Inflammatory macrophage treated with lipopolysaccharide for 4 hours (primary cell): ENCODE measurements at places on chromosomes 1 and 21.

DNA sequence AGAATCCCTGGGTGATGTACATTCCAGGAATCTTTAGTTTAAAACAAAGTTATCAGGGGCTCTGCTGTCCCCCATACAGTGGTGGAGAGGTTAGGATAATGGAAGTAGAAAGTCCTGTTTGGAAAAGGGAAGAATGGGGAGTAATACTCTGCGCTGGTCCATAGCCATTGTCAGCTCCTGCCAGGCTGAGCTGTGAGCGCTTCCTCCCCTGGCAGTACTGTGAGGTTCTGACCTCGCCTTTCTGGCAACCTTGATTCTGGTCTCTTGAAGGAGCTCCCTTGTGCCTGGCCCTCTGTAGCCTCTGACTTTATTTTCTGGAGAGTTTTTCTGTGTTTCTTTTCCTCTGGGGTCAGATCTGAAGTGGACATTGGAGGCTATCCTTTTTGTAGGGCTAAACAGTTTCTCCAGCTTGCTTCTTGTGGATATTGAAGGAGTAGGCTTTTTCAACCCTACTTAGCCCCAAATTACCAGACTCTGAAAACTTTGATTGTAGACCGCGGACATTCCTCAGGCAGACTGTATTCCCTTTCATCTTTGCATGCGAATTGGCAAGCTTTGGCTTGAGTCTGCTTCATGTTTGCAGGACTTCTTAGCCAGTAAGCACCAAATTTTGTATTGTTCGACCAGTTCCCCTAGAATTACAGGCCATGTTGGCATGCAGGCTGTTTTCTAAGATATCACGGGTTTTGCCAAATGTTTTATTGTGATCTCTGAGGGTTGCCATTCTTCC lies 13.8 kb downstream of the UBE4B start:
- DNase-seq: no peak

DNA sequence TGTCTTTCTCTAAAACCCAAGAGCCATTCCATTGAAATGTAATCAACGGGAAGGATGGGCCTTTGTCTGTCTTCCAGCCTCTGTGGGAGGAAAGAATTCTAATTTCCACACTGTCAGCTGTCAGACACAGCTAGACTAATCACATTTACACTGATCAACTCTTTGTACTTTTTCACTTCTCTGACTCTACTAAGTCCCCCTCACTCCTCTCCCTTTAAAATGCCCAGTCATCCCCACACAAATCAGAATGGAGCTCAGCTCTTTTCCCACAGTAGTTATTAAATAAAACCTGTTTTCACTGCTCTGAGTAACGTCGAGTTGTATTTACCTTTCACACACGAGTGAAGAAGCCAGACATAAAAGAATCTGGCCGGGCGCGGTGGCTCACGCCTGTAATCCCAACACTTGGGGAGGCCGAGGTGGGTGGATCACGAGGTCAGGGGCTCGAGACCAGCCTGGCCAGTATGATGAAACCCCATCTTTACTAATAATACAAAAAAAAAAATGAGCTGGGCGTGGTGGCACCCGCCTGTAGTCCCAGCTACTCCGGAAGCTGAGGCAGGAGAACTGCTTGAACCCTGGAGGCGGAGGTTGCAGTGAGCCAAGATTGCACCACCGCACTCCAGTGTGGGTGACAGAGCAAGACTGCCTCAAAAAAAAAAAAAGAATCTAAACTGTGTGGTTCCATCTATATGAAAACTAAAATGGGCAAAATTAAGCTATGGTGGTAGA lies 13.3 kb downstream of the ZBTB8OS start:
- peak; percentile 67 for DNase-seq

- peak; percentile 83 for DNase-seq
Observed at GRCh38 chr1:232589812-232590743, 39.9 kb downstream of the SIPA1L2 start.

- no peak for DNase-seq
Observed at GRCh38 chr1:9826087-9826486, 2.3 kb upstream of the CLSTN1 start.

DNA sequence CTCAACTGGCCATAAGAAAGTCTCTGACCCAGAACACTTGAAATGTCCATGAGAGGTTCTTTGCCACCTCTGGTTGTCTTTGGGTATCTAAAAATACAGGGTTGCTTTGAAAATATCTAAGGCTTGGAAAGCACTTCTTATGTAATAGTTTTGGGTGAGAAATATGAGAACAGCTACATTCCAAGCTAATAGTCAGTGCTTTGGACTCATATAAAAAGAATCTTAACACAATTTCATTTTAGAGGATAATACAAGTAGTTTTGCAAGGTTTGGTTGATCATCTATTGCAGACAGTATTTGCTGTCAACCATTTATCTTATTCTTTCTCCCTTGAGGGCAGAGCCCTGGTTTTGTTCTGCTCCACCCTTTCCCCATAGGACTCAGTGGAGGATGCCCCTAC lies 207.5 kb downstream of the KCNK2 start:
- no peak for DNase-seq

GRCh38 chr1:212792396-212792908 lies 758 bp downstream of the TATDN3 start:
- DNase-seq: no peak

- no peak for DNase-seq
Observed at GRCh38 chr1:215589650-215590435, 22.7 kb downstream of the KCTD3 start.

GRCh38 chr1:152960452-152961044 lies 9.9 kb upstream of the SPRR4 start:
- no peak for DNase-seq

GRCh38 chr1:92831368-92831761 lies 475 bp upstream of the RPL5 start:
- no peak for DNase-seq

DNA sequence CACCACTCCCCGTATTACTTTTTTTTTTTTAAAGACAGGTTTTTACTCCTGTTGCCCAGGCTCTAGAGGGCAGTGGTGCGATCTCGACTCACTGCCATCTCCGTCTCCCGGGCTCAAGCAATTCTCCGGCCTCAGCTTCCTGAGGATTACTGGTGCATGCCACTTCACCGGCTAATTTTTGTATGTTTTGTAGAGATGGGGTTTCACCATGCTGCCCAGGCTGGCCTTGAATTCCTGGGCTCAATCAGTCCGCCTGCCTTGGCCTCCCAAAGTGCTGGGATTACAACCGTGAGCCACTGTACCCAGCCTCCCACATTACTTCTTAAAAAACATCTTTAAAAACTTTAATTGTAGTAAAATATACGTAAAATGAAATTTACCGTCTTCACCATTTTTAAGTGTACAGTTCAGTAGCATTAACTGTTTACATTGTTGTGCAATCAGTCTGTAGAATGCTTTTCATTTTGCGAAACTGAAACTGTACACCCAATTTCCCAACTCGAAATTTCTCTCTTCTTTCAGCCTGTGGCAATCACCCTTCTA lies 77.0 kb downstream of the ZMYM4 start:
- DNase-seq: peak; percentile 89

DNA sequence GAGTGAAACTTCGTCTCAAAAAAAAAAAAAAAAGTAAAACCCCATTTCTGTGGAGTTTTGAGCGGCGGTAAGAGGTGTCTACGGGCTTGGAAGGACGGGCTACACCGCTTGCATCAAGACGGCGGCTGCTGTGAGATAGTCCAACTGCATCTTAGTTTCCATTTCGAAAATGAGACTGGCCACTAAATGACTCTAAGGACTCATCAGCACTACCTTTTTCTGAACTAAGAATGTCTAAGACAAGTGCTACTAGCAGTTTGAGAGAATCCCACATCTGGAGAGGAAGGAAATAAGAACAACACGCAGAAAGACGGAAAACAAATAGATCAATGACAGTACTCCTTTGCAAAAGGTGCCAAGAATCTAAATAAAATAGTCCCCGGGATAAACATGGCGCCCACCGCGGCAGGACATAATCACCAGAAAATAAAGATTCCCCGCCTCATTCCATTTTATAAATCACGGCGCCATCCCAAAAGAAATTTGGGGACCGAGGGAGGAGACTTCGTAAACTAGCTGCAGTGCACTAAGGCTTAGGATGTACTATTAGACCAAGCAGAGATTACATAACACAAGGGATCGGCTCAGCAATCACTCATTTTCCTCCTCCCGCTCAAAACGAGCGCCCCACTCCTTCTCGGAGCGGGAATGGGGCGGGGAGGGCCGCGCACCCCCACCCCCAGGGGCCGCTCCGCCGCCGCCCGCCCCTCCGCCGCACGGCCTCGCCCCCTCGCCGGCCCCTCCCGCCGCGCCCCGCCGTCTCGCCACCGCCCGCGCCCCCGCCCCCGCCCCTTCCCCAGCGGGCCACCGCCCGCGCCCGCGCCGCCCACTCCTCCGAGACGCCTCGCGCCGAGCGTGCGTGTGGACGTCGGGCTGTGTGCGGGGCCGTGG lies 1.1 kb downstream of the POGZ start:
- peak; percentile 71 for DNase-seq

- no peak for DNase-seq
Observed at GRCh38 chr1:208531003-208531750, 287.0 kb upstream of the PLXNA2 start.

- no peak for DNase-seq
Observed at GRCh38 chr1:161921491-161921890, 102.2 kb downstream of the OLFML2B start.

DNA sequence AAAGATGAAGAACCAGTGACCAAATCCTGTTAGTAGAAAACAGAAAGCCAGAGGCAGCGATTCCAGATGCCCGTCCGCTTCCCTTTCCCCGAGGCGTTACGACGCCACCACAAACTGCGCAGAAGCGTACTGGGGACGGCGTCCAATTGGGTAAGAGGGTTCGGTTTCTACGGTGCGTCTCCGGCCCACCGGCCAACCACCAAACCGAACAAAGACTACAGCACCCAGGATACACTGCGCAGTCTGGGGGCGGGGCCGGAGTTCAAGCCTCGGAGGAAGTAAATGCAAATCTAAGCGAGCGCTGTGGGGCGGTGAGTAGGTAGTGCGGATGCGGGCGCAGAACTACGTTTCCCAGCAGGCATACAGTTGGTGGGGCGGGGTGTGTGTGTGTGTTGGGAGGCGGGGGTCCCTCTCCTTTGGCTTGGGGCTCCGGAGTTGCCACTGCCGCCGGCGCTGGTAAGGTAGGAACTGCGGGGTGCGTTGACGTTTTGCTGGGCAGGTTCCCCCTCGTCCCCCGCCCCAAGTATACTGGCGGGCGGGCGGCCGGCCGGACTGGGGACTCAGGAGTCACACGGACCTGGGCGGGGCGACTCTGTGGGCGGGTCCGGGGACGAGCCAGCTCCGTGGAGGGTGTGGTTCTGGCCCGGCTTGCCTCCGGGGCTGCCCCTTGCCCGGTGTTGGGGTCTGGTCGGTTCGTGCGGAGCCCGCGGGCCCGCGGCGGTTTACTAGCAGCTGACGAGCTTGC lies at the start of the genes SWT1 and TRMT1L:
TSS of gene SWT1 (plus strand) at position 314 of the 745 bp plus-strand sequence. CDS start 3,675 bp downstream, outside the sequence.
TSS of gene TRMT1L (minus strand) at position 100 of the 745 bp plus-strand sequence. CDS start 241 bp downstream, outside the sequence.
- peak; percentile 100 for DNase-seq

DNA sequence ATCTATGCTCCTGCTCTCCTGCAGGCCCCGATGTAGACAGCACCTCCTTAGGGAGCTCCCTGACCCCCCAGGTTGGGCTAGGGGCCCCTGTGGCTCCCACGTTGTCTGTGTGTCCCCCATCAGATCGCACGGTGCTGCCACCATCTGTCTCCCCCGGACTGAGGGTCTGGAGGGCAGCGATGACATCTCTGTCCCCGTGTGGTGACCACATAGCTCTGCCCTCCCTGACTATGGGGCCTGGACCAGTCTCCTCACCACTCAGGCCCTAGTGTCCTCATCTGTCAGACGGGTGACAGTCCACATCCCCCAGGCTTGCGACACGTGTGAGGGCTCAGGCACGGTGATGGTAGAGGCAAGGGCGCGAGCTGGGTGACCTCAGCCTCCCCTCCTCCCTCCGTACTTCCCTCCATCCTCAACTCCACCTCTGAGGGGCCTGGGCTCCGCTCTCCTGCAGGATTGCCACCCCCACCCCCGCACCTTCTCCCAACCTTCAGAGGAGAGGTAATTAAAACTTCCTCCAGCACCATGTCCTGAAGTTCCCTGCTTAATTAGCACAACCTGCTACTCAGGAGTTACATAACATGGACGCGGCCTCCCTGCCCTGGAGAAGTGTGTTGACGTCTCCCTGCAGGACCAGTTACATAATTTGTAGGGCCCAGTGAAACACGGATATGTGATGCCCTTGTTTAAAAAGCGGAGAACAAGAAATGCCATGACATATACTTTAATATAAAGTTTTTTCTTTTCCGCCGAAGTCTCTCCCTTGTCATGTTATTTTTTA lies 288.2 kb downstream of the PTPRU start:
- no peak for DNase-seq

DNA sequence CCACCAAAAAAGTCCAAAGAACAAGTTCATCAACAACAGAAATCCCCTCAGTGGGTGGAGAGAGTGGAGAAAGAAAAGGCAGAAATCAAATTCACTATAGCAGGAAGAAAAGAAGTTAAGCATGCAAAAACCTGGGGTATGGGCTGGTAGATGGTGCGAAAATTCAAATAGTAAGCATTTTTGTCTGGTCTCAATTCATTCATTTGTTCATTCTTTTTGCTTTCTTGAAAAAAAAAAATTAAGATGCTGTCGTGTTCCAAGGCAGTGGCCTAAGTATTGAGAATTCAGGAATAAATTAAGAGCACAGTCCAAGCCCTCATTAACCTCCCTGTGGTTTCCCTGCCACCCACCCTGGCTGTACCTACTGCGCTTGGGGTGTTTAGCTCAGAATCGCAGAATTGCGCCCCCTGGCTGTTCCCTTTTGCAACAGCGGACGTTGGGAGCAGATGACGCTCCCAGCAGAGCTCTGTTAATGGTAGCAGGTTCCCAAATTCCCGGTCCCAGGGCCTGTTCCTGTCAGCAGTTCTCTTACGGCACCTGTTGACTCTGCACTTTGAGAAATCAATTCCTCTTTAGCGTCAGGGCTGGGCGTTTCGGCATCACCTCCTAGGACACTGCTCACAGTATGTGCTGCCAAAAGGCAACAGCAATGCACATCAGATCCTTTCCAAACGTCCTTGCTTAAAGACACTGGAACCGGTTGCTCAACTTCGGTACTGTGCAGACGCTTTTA lies 34.0 kb upstream of the SSX2IP start:
- peak; percentile 21 for DNase-seq

GRCh38 chr1:22618056-22618455 lies 18.4 kb upstream of the C1QA start:
- DNase-seq: no peak

DNA sequence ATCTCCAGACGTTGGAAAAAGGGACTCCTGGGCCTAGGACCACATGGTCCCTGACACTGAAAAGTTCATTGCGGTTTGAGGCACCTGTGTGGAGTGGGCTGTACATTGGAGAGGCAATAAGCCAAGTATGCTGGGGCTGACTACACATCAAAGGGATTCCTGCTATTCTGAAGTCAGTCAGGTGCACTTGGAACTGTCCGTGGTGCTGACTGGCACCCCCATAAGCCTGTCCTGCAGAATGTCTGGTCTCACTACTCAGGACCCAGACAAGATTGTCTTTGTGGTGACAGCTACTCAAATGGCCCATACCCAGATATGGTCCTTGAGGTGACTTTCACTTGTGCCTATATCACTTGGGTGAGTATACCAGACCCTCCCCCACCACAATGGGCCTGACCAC lies 150.6 kb downstream of the RWDD3 start:
- no peak for DNase-seq
